Activated naive CD8-positive, alpha-beta T cell treated with anti-CD3 and anti-CD28 coated beads, Interleukin-2, amount 10 ng/mL, durations not matched to agents 7 days and 5 days (primary cell): ENCODE measurements at places on chromosomes 13 and 19. TPM values are rescaled to one million over a fixed set of nuclear protein-coding genes. Genes with fewer than 3 reads are reported as not detected.

DNA sequence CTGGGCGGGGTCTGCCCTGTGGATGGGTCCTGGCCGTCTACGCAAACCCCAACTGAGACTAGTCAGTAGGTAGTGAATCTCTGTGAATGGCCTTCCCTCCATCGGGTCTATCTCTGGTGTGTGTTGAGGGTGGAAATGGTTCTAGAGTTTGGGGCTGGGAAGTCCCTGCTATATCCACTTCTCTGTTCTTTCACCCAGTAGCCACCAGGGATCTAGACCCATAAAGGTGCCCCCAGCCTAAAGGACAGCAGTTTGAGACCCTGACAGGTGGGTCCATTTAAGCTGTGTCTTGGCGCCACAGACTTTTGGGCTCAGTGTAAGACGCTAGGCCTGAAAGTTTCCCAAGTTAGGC lies 57.7 kb downstream of the ZNF568 start:
- H3K4me3 ChIP-seq, result peak overlapping the region; percentile 95
- H3K36me3 ChIP-seq, result peaks cover 41% of the 10 kb centered on the region
- H3K27ac ChIP-seq, result peak overlapping the region; percentile 92
- DNase-seq, result no peak
- H3K4me1 ChIP-seq, result peaks cover 11% of the 10 kb centered on the region
- no peaks in the 10 kb centered on the region for H3K27me3 ChIP-seq

- no peaks in the 10 kb centered on the region for H3K27me3 ChIP-seq
- no peaks in the 10 kb centered on the region for H3K4me1 ChIP-seq
- no peak overlapping the region for H3K27ac ChIP-seq
- no peak for DNase-seq
These were observed 1327.6 kb downstream of the OLFM4 start for GRCh38 chr13:54356209-54356608.

Gene ACER1
- 0.54 TPM for total RNA-seq

Gene TNFRSF19
- total RNA-seq, result not detected

DNA sequence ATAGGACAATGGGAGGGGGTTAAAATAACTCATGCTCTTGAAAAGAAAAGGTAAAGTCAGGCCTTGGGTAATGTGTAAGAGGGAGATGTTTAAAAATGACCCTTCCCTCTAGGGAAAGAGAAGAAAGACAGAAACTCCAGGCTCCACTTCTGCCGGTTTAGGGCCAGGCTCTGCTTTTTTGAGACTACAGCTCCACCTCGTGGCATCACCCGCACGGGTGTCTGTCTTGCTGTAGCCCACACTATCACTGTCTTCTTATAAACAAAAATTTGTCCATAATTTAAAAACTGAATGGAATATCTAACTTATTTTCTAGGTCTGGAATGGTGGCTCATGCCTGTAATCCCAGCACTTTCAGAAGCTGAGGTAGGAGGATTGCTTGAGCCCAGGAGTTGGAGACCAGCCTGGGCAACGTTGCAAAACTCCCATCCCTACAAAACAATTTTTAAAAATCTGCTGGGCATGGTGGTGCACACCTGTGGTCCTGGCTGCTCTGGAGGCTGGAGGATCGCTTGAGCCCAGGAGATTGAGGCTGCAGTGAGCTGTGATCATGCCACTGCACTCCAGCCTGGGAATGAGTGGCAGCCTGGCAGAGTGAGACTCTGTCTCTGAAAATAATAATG lies 65.1 kb upstream of the GTF3A start:
- peak; percentile 64 for DNase-seq
- peaks cover 3% of the 10 kb centered on the region for H3K4me1 ChIP-seq
- no peak overlapping the region for H3K27ac ChIP-seq
- no peak overlapping the region for H3K4me3 ChIP-seq
- H3K27me3 ChIP-seq, result peaks cover 12% of the 10 kb centered on the region

DNA sequence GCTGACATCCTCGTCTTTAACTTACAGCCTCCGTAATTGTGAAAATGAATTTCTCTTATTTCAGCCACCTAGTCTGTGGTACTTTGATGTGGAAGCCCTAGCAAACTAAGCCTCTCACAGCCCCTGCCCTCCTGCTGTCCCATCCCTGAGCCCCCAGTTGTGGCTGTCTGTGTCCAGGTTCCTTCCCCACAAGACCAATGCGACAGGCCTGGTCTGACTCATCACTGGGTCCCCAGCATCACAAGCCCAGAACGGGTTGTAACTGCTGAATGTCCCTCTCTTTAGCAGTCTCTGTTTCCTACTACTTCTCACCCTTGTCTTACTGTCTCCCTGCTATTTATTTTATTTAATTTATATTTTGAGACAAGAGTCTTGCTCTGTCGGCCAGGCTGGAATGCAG lies 5.7 kb downstream of the POU2F2 start:
- no peak overlapping the region for H3K4me3 ChIP-seq
- peaks cover 52% of the 10 kb centered on the region for H3K4me1 ChIP-seq
- H3K27me3 ChIP-seq, result no peaks in the 10 kb centered on the region
- no peak for DNase-seq
- peaks cover 10% of the 10 kb centered on the region for H3K36me3 ChIP-seq

DNA sequence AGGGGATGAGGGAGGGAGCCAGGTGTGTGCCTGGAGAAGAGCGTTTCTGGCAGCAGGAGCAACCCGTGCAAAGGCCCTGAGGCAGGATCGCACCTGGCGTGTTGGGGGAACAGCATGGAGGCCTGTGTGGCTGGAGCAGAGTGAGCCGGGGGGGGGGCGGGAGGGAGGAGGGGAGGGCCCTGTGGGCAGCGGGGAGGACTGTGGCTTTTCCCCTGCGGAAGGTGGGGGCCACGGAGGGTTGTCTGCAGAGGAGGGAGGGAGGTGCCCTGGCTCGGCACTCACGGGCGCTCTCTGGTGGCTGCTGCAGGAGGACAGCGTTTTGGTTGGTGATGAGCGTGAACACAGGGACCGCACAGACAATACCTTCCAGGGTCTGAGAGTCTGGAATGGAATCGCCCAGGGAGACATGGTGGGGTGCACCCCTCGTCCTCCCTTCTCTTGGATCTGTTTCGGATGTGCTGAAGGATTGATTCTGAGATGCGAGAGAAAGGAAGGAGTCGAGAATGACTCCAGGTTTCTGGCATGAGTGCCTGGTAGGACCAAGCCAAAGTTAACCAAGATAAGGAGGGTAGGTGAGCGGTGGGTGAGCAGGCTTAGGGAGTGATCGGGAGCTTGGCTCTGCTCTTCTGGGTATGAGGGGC lies 6.5 kb downstream of the RAB11B start:
- peak overlapping the region; percentile 80 for H3K27ac ChIP-seq
- peaks cover 4% of the 10 kb centered on the region for H3K36me3 ChIP-seq
- H3K4me1 ChIP-seq, result peaks cover 26% of the 10 kb centered on the region
- peak; percentile 89 for DNase-seq

GRCh38 chr13:43800828-43801227 lies 14.1 kb upstream of the ENOX1 start:
- no peak overlapping the region for H3K27ac ChIP-seq
- H3K36me3 ChIP-seq, result no peaks in the 10 kb centered on the region
- H3K4me3 ChIP-seq, result no peak overlapping the region
- H3K4me1 ChIP-seq, result no peaks in the 10 kb centered on the region

DNA sequence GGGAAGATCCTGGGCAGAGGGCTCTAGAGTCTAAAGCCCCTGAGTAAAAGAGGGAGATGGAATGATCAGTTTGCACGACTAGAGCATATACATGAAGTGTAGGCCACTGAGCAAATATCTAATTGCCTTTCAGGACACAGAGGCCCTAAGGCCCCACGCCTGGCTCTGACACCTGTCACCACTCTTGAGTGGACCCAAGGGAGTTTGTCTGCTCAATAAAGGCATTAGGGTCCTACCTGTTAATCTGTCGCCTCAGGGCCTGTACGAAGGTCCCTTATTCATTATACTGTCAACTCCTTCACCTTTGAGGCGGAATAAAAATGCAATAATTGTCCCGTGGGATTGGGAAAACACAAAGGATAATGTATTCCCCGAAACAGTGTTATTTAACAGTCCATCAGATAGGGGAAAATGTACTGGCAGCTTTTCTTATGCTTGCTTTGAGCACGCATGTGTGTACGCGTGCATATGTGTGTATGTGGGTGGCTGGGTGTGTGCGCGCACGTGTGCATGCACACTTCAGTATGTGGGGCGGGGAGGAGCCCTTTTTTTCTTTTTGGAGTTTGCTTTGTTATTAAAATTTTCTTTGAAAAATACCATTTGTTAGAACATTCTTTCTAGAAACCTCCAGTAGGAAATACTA lies 161.8 kb upstream of the SERP2 start:
- peaks cover 13% of the 10 kb centered on the region for H3K27me3 ChIP-seq
- H3K4me3 ChIP-seq, result no peak overlapping the region
- no peaks in the 10 kb centered on the region for H3K4me1 ChIP-seq
- DNase-seq, result no peak
- H3K36me3 ChIP-seq, result no peaks in the 10 kb centered on the region

DNA sequence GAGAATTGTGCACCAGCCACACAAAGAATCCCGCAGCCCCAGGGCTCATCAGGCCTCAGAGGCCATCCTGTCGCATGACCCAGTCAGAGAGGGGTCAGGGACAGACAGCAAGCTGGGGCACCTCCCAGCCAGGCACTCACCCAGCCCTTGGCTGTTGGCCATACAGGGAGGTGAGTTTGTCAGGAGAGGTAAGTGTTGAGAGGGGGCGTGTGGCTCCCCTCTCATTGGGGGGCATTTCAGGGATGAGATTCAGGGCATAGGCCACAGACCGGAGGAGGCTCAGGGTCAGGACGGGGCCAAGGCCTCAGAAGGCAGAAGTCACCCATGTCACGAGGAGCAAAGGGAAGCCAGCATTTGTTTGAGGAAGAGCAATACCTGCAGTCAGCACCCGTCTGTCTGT lies 37.1 kb downstream of the MYO9B start:
- no peak for DNase-seq
- H3K36me3 ChIP-seq, result peaks cover 37% of the 10 kb centered on the region
- no peaks in the 10 kb centered on the region for H3K27me3 ChIP-seq
- H3K27ac ChIP-seq, result no peak overlapping the region
- peaks cover 42% of the 10 kb centered on the region for H3K4me1 ChIP-seq

- peaks cover 41% of the 10 kb centered on the region for H3K27me3 ChIP-seq
- peak overlapping the region; percentile 50 for H3K27ac ChIP-seq
- peak; percentile 45 for DNase-seq
- peaks cover 2% of the 10 kb centered on the region for H3K36me3 ChIP-seq
- peaks cover 47% of the 10 kb centered on the region for H3K4me1 ChIP-seq
- peak overlapping the region; percentile 81 for H3K4me3 ChIP-seq
These were observed 608 bp downstream of the CD70 start for GRCh38 chr19:6590258-6590826.

DNA sequence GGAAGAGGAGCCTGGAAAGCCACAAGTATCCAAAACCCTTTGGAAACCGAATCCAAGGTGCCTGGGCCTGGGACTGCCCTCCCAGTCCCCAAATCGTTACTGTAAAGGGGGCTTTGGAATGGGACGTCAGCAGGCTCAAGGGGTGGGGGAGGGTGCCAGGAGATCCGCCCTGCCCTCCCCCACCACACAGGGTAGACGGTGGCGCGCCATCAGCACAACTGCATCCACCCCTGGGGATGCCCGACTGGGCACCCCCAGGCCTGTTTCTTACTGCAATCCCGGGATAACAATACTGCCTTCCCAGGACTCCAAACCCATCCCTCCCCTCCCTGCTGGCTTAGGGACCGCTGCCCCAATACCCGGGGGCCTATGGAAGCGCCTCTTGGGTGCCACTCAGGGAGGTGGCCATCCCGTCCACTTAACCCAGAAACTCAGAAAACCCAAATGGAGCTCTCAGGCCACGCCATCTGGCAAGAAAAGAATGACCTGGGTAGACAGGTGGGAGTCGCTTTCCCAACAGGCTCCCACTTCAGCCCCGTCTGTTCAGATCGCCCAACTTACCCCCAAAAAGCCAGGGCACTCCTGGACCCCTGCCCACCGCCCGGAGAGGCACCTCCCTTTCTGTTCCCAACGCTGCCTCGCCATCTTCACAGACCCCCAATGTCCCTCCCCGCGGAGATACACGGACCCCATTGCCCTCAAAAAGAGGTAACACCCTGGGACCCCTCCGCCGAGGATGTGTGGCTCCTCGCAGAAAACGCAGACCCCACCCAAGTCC lies 2.4 kb downstream of the KLF16 start:
- peaks cover 14% of the 10 kb centered on the region for H3K4me1 ChIP-seq
- no peaks in the 10 kb centered on the region for H3K36me3 ChIP-seq
- peak overlapping the region; percentile 38 for H3K27ac ChIP-seq
- DNase-seq, result no peak
- H3K27me3 ChIP-seq, result no peaks in the 10 kb centered on the region
